GM19239 (cell line): ENCODE measurements at places on chromosomes 3 and 15.

DNA sequence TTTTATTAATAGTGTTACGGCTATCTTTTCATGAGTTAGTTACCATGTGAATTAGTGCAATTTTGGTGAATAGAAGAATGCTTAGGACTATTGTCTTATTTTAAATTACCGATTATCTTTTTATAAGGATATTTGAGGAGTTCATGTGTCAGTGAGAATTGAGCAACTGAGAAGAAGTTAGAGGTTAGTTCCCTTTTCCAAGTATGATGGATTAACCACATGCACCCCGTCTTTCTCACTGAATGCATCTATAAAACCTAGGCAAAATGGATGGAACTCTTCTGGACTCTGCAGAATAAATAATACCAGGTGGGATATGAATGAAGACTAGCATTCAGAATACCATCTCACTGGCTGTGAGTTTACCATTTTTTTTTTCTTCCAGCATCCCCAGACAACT lies 74.3 kb downstream of the TCF12 start:
- no peak for DNase-seq

DNA sequence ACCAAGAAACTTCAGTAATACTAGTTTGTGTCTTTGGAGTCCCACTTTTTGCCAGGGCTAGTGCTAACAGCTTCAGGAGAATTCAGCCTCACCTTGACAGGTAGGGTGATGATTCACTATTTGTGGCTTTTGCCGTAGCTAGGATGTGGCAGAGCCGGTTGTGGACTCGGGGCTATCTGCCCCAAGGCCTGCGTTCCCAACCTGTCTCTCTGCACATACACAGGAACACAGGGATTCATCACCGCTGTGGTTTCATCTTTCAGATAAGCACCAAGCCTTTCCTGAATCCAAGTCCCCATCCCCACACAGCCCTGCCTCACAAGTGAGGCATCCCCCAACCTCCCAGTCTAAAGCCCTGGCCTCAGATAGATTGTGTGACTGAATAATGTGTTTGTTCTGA lies 45.2 kb upstream of the POLG start:
- no peak for DNase-seq

DNA sequence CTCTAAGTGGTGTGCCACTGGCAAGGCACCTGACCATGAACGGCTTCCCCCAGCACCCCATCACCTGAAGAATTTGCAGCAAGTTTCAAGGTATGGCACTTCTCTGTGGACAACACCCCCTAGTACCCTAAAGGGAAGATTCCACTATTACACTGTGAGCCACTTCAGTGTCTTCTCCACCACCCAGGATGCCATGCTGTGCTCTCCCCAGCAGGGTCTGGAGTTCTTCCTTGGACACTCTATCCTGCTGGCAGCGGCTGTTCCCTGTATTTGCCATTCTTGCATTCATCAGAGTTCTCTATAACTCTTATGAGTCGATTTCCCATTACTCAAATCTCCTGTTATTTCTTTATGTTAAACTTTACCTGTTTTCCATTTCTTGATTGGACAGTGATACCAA lies 33.9 kb upstream of the RNU6-1 start:
- no peak for DNase-seq

- no peak for DNase-seq
Measured at GRCh38 chr3:99188936-99189335, 287.4 kb upstream of the DCBLD2 start.

GRCh38 chr3:131275556-131275955 lies 106.0 kb upstream of the NUDT16 start:
- no peak for DNase-seq

DNA sequence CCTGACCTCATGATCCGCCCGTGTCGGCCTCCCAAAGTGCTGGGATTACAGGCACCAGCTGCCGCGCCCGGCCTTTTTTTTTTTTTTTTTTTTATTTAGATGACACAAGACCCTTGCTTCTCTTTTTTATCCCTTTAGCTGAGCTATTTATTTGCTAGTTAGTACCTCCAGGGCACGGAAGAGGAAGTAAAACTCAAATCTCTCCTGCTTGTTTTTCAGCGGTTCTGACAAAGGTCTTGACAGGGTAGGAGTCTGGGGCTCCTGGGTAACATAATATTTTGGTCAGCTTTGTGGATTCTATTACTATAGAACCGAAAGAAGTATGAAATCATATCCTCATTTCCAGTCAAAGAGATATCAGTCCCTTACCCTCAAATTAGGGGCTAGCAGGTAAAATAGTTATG lies 44.0 kb upstream of the ETV5 start:
- DNase-seq: peak; percentile 52

DNA sequence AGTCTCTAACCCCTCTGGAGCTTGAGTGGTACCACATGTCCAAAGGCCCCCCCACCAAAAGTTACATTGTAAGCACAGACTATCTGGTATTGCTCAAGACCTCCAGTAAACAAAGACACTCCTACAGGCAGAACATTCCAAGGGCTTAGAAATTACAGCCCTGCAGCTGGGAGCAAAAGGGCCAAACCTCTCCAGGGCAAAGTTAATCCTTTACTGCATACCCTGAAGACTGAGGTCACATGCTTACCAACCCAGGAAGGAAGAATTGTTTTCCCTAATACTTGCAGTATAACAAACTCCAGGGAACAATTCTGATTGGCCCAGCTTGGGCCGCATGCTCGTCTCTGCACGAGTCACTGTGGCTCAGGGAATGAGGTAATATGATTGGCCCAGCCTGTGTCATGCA lies 266.1 kb upstream of the NR2F2 start:
- no peak for DNase-seq

- no peak for DNase-seq
Measured at GRCh38 chr15:45200799-45201556, 13.2 kb upstream of the SHF start.

DNA sequence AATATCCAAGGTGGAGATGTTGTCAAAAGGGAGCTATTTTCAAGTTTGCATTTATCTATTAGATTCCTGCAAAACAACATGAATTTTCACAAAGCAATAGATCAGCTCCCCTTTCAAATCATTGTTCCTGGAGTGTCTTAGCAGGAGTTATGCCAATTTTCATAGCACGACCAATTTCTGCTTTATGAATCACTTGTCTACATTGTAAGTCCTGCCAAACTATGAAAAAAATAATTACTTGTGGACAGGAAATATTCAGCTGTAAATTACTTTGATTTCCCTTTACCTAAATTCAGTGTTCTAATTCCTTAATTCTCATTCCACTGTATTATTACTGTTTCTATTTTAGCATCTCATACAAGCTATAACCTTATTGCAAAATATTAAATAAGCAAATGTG lies 1289.6 kb downstream of the NSUN3 start:
- no peak for DNase-seq

DNA sequence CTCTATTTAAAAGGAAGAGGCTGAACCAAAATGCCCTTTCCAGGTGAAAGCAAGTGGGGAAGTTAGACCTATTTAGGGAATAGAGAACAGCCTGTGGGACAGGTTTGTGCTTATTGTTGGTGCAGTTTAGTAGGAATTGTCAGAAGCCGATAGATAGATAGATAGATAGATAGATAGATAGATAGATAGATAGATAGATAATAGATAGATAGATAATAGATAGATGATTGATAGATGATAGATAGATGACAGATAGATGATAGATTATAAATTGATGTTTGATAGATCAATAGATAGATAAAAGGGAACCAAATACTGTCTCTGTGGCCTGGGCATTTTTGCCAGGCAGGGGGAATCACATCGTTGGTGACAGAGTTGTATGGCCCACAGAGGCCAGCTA lies 42.5 kb downstream of the SH3GL3 start:
- no peak for DNase-seq

DNA sequence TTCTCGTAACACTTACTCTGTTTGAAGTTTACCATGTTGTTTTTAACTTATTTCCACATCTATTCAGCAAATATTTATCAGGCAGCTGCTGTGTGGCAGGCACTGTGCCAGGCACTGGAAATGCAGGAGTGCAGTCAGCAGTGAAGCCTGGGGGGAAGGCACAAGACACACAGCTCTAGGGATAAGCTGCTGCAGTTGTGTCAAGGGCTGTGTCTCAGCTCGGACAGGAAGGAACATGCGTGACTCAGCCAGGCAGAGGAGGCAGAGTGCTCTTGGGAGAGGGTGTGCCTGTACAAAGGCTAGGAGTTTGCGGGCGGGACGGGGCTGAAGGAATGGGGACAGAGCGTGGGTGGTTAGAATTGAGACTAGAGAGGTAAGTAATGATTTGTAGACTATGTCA lies 24.7 kb downstream of the LYSMD4 start:
- no peak for DNase-seq

DNA sequence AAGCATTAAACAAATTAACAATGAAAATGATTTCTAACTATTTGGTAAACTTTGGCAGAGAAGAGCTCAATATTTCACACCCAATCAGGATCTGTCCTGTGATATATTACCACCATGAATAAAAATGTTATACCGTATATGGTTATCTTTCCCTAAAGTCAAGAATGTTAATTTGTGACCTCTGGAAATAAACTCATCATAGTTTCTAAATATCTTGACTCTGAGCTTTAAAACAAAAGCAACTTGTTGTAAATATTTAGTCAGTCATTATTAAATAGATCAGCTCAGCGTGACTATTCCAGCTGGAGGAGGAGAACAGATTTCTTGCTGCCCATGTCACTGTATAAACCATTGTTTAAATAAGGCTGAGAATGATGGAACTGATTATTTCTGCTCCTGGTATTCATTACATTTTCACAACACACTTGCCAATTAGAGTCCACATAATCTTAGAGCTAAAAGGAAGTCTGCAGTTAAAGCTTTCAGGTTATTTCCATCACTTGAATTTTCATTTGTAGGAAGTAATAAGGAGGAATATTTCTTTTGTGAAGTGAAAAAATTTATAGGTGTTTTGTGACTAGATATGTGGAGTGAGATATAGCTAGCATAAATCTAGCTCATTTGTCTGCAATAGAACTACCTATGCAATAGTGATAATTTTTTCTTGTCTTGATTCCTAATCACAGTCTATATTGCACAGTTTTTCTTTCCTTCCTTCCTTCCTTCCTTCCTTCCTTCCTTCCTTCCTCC lies 106.5 kb upstream of the P2RY1 start:
- no peak for DNase-seq

GRCh38 chr3:141998669-141999290 lies 122.3 kb downstream of the ATP1B3 start:
- no peak for DNase-seq

GRCh38 chr15:59453474-59454215 lies 15.7 kb downstream of the FAM81A start:
- no peak for DNase-seq

DNA sequence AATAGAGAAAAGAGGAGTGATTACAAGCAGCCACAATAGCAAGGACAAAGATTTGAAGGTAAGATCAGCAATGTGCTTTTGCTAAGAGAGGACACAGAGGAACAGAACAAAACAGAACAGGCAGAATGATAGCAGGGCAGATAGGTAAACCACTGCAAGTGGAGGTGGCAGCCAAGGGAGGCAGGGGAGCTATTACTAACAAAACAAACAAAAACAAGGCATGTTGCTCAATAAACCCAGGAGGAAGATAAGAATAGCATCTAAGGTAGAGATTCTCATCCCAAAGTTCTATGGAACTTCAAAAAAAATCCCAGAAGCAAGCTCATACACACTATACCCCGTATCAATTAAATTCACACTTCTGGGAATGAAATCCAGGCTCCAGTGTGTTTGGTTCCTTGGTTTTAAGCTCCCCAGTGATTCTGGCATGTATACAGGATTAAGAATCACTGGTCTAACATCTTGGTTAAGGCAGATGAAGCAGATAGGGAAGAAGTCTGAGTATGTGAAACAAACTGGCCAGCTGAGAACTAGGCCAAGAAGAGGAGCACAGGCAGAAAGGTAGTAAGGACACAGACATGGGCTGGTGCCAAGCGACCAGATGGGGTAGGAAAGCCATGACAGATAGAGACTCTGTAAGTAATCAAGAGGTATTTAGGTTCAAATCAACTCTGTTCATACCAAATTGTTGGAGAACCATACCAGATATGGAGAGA lies 189.2 kb downstream of the DTWD1 start:
- no peak for DNase-seq

- no peak for DNase-seq
Measured at GRCh38 chr15:41331833-41332193, 578 bp downstream of the OIP5 start.

DNA sequence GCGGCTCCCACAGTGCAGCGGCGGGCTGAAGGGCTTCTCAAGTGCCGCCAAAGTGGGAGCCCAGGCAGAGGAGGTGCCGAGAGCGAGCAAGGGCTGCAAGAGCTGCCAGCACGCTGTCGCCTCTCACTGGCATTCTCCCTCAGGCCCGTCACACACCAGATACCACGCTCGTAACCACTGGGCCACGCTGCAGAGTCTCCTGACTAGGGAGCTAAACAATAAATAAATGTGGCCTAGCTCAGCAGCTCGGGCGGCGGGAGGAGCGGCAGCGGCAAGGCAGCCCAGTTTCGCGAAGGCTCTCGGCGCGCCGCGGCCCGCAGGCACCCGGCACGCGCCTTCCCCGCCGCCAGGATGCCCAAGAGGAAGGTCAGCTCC lies 55.9 kb upstream of the FAM174B start:
- DNase-seq: no peak

DNA sequence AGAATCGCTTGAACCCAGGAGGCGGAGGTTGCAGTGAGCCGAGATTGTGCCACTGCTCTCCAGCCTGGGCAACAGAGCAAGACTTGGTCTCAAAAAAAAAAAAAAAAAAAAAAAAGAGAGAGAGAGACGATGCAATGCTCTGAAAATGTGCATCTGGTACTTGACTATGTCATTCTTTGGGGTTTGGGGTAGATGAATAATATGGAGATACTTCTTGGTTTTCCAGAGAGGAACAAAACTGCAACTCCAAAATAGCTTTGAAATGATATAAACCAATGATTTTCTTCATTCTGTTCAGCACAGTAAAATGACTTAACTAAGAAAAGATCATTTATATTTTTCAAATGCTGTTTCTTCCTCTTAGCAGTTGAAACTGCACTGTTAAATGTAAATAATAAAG lies 158.9 kb downstream of the ISL2 start:
- no peak for DNase-seq

GRCh38 chr3:66715806-66716205 lies 215.0 kb upstream of the LRIG1 start:
- DNase-seq: no peak
